ENCODE measurements at places on chromosomes 5 and 9.

DNA sequence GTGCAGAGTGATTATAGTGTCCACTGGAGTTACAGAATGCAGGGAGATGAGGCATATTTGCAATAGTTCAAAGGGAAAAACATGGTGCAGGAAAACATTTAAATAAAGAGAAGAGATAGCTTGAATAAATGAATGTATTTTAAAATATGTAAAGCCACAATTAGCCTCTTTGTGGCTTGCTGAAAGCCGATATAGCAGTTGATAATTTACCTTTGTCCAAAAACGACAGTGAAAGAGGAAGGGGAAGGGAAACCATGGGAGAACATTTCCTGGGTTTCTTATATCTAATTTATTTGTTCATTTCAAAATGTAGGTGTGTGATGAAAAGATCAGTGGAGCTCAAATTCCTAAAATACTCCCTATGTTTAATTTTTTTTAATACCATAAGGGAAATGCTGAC lies 156.1 kb downstream of the DENND1A start:
- DNase-seq: no peak

- DNase-seq: no peak
Observed at GRCh38 chr9:82284758-82285157, 296.2 kb downstream of the SPATA31D1 start.

- DNase-seq: no peak
Observed at GRCh38 chr9:96453625-96454024, 3.7 kb downstream of the HABP4 start.

DNA sequence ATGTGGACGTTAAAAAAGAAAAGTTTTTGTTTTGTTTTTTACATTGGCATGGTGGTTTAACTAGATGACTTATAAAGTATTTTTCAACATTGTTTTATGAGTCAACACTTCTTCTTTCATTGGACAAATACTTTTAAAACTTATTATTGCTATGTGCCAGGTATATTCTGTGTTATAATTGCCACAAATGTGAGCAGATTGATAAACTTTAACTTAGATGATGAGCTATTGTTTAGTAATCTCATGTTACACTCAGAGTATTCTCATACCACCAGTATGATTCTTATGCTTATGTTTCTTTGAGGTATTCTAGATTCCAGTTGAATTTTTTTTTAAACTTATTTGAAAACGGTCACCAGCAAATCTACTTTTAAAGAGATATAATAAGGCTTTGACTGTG lies 60.3 kb downstream of the RASA1 start:
- DNase-seq: no peak

DNA sequence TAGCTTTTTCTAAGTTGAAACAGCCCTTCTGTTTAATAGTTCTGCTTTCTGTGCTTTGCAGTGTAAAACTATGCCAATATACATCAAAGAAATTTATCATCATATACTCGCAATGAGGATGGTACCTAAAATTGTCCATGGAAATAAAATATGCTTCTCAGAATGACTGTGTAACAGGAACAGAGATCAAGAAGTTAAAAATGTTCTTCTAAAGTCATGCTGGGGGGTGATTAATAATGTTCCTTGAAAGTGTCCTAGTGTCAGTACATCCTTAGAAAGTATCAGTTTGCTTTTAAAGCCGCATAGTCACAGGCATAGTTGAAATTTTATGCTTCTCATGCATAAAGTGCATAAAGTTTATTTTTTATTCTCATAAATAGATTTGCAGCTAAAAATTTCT lies 4.0 kb upstream of the LRRC70 start:
- no peak for DNase-seq

GRCh38 chr5:92328584-92329259 lies 945.6 kb upstream of the ARRDC3 start:
- DNase-seq: no peak

- no peak for DNase-seq
Observed at GRCh38 chr5:56819060-56819881, 3.9 kb downstream of the MAP3K1 start.

- DNase-seq: no peak
Observed at GRCh38 chr9:114114364-114114763, 15.3 kb upstream of the KIF12 start.

- DNase-seq: no peak
Observed at GRCh38 chr5:56700711-56701110, 114.6 kb upstream of the MAP3K1 start.

- no peak for DNase-seq
Observed at GRCh38 chr9:95085861-95086563, 231.5 kb downstream of the FANCC start.

GRCh38 chr9:132969783-132970182 lies 8.7 kb upstream of the GFI1B start:
- DNase-seq: no peak

DNA sequence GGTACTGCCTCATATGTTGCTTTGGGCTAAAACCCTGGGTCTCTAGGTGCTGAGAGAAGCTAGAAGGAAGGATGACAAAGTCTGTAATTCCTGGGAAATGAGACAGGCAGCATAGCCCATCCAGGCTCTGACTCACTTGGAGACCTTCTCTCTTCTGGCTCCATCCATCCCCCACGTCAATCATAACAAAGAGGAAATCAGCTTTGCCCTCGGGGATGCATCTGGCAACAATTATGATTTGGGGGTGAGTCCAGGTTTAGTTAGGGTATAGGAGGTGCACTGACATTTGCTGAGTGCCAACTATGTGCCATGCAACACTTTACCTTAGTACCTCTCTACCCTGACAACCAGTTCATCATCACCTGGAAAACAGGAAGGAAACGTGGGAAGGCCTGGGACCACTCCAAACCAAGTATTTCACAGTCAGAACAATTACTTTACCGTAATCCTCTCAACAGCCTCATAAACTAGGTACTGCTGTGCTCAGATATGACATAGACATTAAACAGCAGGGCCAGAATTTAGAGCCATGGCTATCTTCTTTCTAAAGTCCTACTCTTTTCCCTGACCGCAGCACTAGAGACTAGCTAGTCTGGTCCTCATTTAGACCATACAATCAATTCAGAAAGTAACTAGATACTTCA lies 39.1 kb upstream of the GZMA start:
- DNase-seq: no peak

DNA sequence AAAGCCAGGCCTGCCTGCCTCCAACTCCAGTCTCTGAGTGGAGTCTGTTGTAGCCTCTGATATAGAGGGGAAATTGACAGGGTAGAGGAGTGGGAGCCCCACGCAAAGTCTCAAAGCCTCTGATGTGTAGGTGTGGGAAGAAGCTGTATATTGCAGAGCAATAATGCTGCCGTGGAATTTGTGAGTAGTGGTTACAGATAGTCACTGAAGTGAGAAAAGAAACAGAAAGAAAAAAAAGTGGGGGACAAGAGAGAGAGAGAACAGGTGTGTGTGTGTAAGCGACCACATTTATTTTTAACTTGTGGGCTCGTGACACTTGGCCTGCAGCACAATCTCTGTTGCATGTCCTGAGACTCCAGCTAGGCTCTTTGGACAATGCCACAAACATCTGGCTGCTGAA lies 227.8 kb downstream of the NSG2 start:
- DNase-seq: no peak

DNA sequence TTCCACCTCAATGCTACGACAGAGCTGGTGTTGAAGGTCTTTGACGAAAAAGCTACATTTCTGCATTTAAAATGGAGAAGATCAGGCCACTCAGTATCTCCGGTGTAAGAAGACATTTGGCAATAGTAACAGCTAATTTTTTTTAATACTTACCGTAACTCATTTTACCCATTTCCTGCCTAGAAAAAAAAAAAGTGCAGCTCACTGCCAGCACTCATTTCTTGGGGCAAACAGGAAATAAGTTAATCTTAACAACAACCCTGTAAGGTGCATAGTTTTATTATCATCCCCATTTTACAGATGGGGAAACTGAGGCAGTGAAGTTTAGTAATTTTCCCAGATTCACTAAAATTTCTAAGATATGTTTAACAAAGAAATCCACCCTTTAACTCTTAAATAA lies 27.4 kb upstream of the KCNMB1 start:
- DNase-seq: no peak

DNA sequence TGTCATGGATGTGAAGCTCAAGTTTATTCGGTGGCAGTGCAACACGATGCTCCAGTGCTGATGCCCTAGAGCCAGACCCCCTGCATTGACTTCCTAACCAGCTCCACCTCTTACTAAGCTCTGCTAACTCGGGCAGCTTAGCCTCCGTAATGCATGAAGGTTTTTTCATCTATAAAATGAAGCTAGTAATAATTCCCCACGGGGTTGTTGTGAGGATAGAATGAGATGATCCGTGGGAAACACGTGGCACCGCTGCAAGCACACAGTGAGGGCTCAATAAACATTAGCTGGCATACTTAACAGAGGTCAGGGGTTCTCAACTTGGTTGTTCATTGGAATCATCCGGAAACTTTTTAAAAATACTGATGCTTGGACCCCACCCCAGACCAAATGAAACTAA lies 6.8 kb downstream of the ENC1 start:
- no peak for DNase-seq

- no peak for DNase-seq
Observed at GRCh38 chr9:105877721-105878120, 183.4 kb downstream of the TMEM38B start.

- no peak for DNase-seq
Observed at GRCh38 chr9:112869917-112870316, 20.8 kb downstream of the SLC46A2 start.

- no peak for DNase-seq
Observed at GRCh38 chr9:124222918-124223720, 34.6 kb upstream of the NEK6 start.

DNA sequence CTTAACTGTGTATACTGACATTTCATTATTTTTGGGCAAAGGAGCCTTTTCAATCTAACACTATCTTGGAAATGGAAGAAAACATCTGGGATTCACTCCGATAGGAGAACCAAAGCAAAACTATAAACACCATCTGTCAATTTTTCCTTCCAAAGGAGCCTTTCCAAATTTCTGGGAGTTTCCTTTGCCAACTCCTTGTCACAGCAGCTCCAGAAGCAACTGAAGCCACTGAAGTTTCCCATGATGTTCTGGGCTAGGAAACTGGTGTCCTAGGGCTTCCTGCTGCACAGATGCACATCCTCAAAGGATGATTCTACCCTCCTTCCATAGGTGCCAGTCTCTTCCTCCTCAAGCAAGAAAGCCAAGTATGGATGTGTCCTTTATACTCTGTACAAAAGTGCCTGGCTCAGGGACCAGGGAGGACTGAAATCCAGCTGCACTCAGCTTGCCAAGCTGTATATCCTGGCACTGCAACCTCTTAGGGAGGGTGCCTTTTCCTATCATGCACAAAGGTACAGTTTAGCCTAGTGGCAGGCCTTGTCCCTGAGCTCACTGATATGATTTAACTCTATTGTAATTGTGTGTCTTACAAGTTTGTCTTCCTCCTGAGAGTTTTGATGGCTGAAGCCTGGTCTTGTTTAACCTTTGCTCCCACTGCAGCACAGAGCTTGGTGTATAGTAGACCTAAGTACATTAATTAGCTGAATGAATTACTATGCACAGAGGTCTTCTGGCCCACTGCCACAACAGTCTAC lies 8.4 kb upstream of the UBAP1 start:
- DNase-seq: no peak

DNA sequence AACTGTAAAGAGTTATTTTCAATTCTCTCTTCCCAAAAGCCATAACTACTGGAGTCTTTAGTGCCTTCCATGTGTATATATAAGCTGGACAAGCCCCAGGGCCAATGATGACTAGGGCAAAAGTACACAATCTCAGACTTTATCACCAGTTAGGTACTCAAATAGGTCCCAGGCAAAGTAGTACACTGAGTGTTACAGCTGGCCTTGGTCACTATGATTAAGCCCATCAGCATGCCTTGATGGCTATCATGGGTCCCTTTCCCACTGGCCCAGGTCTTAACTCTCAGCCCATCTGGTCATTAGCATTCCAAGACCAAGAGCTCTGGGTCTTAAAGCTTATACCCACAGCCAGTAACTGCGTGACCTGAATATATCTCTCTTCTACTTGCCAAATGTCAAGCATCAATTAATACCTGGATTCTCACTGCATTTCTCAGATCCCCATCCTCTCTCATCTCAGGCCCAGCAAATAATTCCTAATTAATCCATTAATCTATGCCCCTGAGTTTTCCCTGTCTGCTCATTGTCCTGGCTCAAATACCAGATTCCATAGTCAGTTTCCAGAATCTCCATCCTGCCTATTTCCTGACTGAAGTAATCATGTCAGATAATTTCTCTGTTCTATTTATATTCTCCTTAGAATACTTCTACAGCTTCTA lies 62.3 kb downstream of the NR6A1 start:
- no peak for DNase-seq

- no peak for DNase-seq
Observed at GRCh38 chr5:80048084-80048780, 13.1 kb downstream of the THBS4 start.

DNA sequence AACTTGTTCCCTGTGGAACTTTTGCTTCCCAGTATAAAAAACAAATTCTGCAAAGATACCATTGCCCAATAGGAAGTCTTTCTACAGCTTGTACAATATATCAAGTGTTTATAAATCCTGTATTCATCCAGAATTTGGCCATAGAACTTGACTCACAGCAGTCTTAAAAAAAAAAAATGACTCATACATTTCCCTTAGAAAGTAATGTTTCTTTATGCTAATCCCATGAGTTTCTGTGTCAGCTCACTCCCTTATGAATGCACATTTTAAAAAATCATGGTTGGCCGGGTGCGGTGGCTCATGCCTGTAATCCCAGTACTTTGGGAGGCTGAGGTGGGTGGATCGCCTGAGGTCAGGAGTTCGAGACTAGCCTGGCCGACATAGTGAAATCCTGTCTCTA lies 89.3 kb upstream of the DMRT1 start:
- DNase-seq: no peak

DNA sequence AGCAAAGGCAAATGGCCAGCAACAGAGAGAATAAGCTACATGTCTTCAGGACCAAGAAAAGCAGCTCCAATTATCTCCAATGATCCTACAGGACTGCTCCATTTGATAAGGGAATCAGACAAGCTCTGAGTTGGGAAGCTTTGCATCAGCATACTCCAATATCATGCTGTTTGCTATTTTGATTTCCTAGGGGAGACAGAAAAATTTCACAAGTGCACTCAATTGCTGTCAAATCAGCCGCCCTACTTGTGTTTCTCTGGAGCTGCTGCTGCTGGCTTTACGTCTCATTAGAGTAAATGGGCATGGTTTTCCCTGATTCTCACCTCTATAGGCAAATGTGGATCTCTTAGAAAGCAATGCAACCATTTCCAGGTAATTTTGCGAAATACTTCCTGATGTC lies 201.7 kb downstream of the PRELID2 start:
- DNase-seq: no peak

DNA sequence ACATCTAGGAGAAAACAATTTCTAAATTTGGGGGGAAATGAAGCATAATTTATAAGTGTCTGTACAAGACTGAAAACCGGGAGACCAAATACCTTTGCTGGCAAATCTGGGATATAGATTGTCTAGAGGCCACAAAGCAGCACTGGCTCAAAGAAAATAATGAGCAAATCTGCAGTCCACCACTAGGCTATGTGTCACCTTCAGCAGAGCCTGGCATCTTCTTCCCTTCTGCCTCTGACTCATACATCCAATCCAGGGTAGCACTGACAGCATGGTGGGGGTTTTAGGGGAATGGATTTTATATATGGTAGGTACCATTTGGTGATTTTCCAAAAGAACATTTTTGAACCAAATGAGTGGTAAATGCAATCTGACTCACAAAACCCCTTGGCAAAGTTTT lies 12.8 kb downstream of the FAM81B start:
- DNase-seq: no peak

- no peak for DNase-seq
Observed at GRCh38 chr5:96655085-96655484, 7.1 kb upstream of the CAST start.
